ENCODE measurements at places on chromosomes 11 and 22. TPM values are rescaled to one million over a fixed set of nuclear protein-coding genes. Genes with fewer than 3 reads are reported as not detected.

DERL3 gene
- total RNA-seq = 74.1 TPM

APOA4 gene
- not detected for total RNA-seq

DEUP1 gene
- not detected for total RNA-seq

GLB1L2 gene
- 0.44 TPM for total RNA-seq

TMA7B gene
- 1.4 TPM for total RNA-seq

MS4A4A gene
- total RNA-seq = 0.51 TPM

CALCB gene
- 1.8 TPM for total RNA-seq

SYCE3 gene
- total RNA-seq = not detected

KRTAP5-7 gene
- 0.70 TPM for total RNA-seq

FAM111B gene
- 148 TPM for total RNA-seq

SOX10 gene
- not detected for total RNA-seq

SAA4 gene
- not detected for total RNA-seq

TEAD1 gene
- 0.19 TPM for total RNA-seq

ATM gene
- total RNA-seq = 446 TPM

HTR3B gene
- not detected for total RNA-seq

OPCML gene
- not detected for total RNA-seq

KBTBD3 gene
- total RNA-seq = 15.5 TPM

DYNC2H1 gene
- 7.1 TPM for total RNA-seq

OR5L2 gene
- total RNA-seq = not detected

NRGN gene
- total RNA-seq = 0.66 TPM

MAPK8IP1 gene
- 1.4 TPM for total RNA-seq

PDE2A gene
- 2.9 TPM for total RNA-seq

INPP5J gene
- 0.52 TPM for total RNA-seq

PATE2 gene
- total RNA-seq = not detected

OR5T1 gene
- not detected for total RNA-seq

OR11H1 gene
- total RNA-seq = not detected

IL17REL gene
- total RNA-seq = 0.10 TPM

RIBC2 gene
- not detected for total RNA-seq

OR51F1 gene
- not detected for total RNA-seq

OR6T1 gene
- total RNA-seq = not detected

Data from B cell (primary cell).